ENCODE measurements at places on chromosomes 5 and 9.

GRCh38 chr9:84698323-84698722 is 28.8 kb downstream of the NTRK2 start:
- ATAC-seq = no peak

DNA sequence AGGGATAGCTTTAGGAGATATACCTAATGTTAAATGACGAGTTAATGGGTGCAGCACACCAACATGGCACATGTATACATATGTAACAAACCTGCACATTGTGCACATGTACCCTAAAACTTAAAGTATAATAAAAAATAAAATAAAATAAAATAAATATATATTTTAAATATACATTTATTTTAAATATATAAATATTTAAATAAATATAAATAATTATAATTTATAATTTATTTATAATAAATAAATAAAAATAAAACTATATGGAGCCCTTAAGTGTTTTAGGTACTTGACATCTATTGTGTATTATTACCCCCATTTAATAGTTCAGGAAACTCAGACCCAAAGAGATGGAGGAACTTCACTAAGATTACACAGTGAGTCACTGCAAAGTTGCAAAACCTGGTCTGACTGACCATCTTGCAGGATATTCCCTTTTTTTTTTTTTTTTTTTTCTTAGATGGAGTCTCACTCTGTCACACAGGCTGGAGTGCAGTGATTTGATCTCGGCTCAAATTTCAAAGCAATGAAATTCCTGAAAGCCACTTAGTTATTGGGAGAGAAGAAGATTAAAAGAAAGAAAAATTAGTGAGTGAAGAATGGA is 5.8 kb upstream of the C5orf52 start:
- ATAC-seq = no peak

DNA sequence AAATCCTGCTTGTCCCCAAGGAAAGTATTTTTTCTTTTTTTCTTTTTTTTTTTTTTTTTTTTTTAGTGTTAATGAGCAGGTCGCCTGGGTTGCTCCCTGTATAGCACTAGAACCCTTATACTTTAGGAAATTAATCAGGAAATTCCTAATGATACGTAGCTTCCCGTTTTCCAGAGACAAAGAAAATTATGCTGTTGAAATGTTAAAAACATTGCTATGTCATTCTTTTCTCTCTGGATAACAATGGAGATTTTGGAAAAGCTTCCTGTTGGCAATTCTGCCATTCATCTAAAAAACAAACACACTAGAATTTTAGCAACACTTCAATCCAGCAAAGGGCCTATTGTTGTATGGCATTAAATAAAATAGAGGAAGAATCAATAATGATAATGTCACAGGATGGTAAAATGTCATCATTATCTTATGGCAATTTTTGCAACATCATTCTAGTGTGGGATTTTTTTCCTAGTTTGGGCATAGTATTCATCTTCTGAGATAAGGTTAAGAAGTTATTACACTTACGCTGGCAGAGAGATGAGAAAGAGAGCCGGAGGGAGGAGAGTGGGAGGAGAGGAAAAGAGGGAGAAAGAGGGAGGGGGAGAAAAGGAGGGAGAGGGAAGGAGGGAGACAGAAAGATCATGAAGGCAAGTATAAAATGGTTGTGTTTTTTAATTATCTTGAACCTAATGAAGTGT is 315.8 kb upstream of the PDE4D start:
- no peak for ATAC-seq

GRCh38 chr5:103271570-103272289 is 13.2 kb downstream of the MACIR start:
- ATAC-seq = no peak

GRCh38 chr9:104092875-104093600 is 1.1 kb upstream of the SMC2 start:
- no peak for ATAC-seq

GRCh38 chr5:103336941-103337340 is 78.4 kb downstream of the MACIR start:
- no peak for ATAC-seq

- no peak for ATAC-seq
These were observed 179.1 kb downstream of the MUSK start for GRCh38 chr9:110847671-110848070.

DNA sequence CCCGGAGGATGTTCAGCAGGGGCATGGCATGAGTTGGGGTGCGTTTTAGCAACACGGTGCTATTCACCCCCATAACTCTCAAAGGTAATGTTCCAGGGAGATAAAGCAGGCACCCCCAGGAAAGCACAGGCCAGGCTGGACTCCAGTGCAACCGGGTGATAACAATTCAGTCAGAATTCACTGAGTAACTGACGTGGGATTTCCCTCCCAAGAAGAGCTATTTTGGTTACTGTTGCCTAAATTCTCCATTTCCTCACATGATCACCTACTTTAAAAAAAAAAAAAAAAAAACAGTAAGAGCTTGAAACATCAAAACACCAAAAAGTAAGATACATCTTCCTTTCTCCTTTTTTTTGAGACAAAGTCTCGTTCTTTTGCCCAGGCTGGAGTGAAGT is 137.6 kb upstream of the WWC1 start:
- ATAC-seq = no peak

- ATAC-seq = no peak
These were observed 219.6 kb downstream of the PLK2 start for GRCh38 chr5:58240322-58240721.

DNA sequence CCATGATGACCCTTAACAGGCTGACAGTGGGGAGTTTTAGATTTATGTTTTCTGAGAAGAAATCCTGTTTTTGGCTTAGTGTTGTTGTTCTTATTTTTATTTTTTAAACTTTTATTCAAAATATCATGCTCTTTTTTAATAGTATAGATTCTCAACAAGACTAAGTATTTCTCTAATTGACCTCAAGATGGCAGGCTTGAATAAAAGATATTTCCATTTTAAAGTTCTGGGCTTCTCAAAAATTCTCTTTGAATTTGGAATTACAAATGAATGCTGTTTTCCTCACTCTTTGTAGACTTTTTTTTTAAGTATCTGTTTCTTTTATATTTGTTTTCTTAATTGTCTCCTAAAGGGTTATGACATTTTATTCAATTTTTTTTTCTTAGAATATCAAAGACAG is 50.0 kb upstream of the SH3GL2 start:
- ATAC-seq = no peak

All from activated CD4-positive, CD25-positive, alpha-beta regulatory T cell treated with anti-CD3 and anti-CD28 coated beads, Interleukin-2, amount 50 U/mL, for 24 hours (primary cell).